Activated T-cell treated with anti-CD3 and anti-CD28 coated beads, Interleukin-2, amount 50 U/mL, for 24 hours (primary cell): ENCODE measurements at places on chromosomes 4 and X.

GRCh38 chrX:68833855-68834331 is 5.1 kb downstream of the EFNB1 start:
- DNase-seq = no peak
- H3K27me3 ChIP-seq = peaks cover 14% of the 10 kb centered on the region
- H3K36me3 ChIP-seq = no peaks in the 10 kb centered on the region
- no peak overlapping the region for H3K27ac ChIP-seq
- no peak overlapping the region for H3K4me3 ChIP-seq

- H3K4me3 ChIP-seq = peak within 1 kb of the TSS; percentile 91
- peaks cover 4% of the 10 kb centered on the region for H3K36me3 ChIP-seq
- no peaks in the 10 kb centered on the region for H3K27me3 ChIP-seq
Observed at GRCh38 chr4:48268956-48269860, at the start of gene TEC. TSS of gene TEC (minus strand) at chr4:48269838. CDS start at chr4:48228614, 41,224 bp downstream.

DNA sequence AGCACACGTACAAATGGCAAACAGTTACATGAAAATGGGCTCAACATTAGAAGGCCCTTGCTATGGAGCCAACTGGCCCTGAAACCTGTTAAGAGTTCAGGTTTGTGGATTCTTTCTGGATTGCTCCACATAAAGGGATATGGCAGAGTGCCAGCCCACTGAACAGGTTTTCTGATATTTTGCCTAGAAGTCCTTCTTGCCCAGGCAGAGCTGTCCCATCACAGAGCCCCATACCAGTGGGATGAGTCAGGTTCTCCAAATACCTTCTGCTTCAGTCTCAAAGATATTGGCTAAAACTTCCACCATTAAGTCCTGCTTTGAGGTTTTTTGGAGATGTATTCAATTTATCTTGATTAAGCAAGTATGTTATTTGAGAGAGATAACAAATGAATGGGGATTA is 146.8 kb upstream of the IL1RAPL2 start:
- H3K4me3 ChIP-seq = no peak overlapping the region
- H3K27me3 ChIP-seq = peaks cover 2% of the 10 kb centered on the region
- no peaks in the 10 kb centered on the region for H3K4me1 ChIP-seq
- H3K27ac ChIP-seq = no peak overlapping the region
- no peak for DNase-seq

DNA sequence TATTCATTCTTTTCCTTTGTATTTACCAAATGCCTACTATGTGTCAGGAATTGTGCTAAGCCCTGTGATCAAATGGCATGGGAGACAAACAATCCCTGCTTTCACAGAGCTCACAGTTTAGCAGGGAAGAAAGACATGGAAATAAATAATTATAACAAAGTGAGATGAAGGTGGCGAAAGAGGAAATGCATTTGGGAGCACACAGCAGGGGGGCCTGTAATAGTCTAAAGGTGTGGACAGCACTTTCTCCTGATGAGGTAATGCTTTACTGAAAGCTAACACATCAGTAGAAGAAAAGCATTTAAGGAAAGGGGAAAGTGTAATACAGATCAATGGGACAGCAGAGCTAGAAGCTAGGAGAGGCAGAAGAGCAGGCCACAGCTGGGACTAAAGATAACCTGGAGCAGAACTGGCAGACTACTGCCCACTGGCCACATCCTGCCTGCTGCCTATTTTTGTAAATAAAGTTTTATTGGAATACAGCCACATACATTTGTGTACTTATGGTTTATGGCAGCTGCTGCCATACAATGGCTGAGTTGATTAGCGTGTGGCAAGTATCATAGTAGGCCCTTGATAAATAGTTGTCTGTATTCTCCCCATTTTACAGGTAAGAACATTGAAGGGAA is 67.1 kb upstream of the TAPT1 start:
- no peak overlapping the region for H3K27ac ChIP-seq
- H3K4me1 ChIP-seq = peaks cover 3% of the 10 kb centered on the region
- no peak for DNase-seq
- H3K36me3 ChIP-seq = no peaks in the 10 kb centered on the region

GRCh38 chr4:130675266-130675665 is 1579.3 kb downstream of the C4orf33 start:
- H3K4me3 ChIP-seq = no peak overlapping the region
- H3K4me1 ChIP-seq = no peaks in the 10 kb centered on the region
- no peak for DNase-seq
- H3K27me3 ChIP-seq = no peaks in the 10 kb centered on the region

DNA sequence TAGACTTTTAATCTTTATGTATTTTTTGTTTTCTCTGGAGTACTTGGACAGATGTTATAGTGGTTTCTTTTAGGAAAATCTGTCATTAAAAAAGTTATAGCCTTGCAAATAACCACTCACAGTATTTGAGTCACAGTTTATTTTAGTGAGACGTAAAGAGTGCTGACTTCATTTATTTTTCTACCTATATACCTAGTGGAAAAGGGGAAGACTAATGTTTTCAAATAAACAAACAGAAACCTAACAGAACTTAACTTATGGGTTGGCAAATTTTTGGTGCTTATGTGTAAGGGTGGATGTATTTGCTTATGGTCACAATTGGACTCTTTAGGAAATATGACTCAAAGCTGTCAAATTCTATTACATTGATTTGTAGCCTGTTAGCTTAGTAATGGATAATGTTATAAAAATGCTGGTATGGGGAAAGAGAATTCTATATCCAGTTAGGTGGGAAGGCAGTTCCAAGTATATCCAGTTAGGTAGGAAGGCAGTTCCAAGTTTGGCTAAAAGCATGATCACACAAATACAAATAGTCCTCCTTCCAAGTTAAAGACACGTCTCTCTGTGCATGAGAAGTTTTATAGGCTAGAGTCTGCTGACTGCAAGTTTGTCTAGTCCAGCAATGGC is 61.9 kb downstream of the SLC9A6 start:
- peaks cover 18% of the 10 kb centered on the region for H3K36me3 ChIP-seq
- DNase-seq = no peak
- H3K27me3 ChIP-seq = peaks cover 37% of the 10 kb centered on the region
- H3K4me3 ChIP-seq = no peak overlapping the region

DNA sequence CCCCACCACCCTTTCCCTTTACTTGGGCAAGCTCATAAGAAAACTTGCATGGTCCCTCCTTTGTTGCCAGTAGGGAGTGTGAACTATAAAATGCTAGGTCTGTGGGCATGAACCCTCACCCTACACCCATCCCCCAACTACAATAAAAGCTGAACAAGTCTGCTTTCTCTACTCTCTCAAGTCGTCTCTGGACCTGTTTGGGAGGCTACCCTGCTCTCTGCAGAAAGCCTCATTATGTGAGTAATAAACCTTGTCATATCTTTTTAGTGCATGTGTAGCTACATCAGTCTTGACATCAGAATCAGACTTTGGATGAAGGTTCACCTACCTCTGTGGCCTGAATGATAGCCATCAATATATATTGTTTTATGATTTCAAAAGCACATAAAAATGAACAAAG is 155.4 kb upstream of the FAM241A start:
- peaks cover 26% of the 10 kb centered on the region for H3K27me3 ChIP-seq
- no peak for DNase-seq
- H3K36me3 ChIP-seq = no peaks in the 10 kb centered on the region
- H3K27ac ChIP-seq = no peak overlapping the region
- H3K4me3 ChIP-seq = no peak overlapping the region
- H3K4me1 ChIP-seq = no peaks in the 10 kb centered on the region

DNA sequence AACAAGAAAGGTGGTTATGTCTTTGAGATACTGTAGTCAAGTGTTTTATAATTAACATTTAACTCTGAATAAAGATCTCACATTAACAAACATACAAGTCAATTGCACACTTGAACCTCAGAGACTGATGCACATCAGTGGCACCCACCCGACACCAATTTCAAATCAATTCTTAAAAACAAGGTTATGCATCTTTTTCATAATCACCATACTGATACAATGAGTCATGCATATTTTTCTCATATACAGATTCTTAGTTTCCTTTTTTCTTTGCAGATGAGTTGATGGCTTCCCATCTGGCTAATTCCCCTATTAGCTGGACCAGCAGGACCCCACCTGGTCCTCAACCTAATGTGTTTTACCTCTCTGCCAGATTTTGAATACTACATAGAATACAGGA is 136.2 kb upstream of the RPL34 start:
- H3K36me3 ChIP-seq = no peaks in the 10 kb centered on the region
- no peaks in the 10 kb centered on the region for H3K27me3 ChIP-seq
- no peak overlapping the region for H3K27ac ChIP-seq
- H3K4me1 ChIP-seq = peaks cover 37% of the 10 kb centered on the region
- no peak overlapping the region for H3K4me3 ChIP-seq
